Activated naive CD4-positive, alpha-beta T cell treated with Interleukin-2 at 50 U/mL for 16 hours (primary cell): ENCODE measurements at places on chromosomes 3 and 15.

GRCh38 chr3:181329024-181329423 is 339.5 kb upstream of the DNAJC19 start:
- no peak for DNase-seq

- no peak for DNase-seq
Measured at GRCh38 chr3:134313847-134314587, 60.2 kb downstream of the AMOTL2 start.

DNA sequence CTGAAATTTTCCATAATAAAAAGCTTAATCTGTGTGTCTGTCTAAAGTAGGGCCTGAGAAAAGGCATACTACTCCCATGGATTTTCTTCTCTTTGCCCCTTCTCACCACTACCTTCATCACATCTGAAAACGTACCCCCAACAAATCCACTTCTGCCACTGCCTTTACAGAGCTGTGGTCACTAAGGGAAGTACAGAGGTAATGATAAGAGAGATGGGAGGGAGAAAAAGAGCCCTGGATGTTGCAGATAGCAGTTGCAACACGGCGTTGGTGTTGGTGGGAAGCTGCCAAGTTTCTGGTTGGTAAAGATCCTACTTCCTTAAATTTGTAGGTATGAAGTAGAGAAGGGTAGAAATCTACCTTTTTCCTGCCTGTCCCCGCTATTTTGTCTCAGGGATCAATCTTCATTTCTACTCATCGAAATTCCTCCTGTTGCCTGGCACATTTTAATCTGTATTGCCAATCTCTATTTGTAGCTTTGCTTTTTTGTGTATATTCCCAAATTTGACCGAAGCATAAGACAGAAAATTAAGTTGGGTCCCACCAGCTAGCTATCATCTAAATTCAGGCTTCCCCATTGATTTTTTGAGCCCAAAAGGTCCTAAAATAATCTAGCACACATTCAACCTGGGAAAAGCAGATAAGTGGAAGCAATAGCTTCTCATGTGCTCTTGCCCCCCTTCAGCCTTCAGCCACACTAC is 102.9 kb downstream of the TFDP2 start:
- no peak for DNase-seq

DNA sequence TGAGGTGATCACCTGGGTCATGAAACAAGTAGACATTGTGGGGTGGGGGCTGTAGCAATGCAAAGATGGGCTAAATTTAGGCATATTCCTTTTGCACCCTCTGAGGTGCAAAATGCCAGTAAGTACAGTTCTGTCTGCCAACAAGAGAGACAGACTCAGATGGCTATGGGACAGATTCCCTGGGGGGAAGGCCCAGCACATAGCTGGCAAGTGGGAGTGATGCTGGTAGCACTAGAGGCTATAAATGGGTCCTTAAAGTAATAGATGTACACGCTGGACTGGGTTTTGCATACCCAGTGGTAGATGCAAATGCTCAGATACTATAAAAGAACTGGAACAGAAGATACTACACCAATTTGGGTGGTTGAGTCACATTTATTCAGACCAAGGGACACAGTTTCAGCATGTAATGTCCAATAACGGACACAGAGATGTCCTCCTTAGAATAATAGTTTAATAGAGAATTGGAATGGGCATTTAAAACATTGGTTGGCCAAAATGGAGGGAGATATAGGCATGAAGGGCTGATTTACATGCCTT is 67.4 kb upstream of the RNU6-1 start:
- DNase-seq: no peak
